ENCODE measurements at places on chromosomes 6 and 20.

- no peak for DNase-seq
Observed at GRCh38 chr20:63712191-63712590, 4.4 kb downstream of the ZGPAT start.

GRCh38 chr20:35551503-35551902 is 9.6 kb downstream of the ERGIC3 start:
- DNase-seq, result no peak

DNA sequence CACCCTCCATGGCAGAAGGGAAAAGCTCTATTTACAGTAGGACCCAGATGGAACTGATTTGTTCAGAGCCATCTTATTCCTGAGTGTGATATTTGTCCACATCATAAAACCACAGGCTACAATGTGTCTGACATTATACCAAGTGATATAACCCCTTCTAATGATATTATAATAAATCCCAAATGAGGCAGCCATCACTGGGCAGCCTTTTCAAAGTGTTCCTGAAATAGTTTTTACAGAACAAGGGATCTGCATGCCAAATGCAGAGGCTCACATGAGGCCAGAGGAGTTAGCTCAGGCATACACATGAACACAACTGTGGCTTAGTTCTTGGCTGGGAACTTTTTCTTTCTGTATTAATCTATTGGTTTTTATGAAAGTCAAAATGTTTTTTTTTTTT is 207.7 kb downstream of the MAFB start:
- peak; percentile 30 for DNase-seq

GRCh38 chr6:109036574-109037294 is 57.9 kb downstream of the SESN1 start:
- DNase-seq, result no peak

GRCh38 chr6:160426136-160426535 is 78.0 kb downstream of the SLC22A3 start:
- no peak for DNase-seq
